ENCODE measurements at places on chromosomes 7 and 10.
A peak's percentile ranks its signal among the peaks of the same experiment; 100 is the strongest.

GRCh38 chr7:42156291-42156865 lies 80.6 kb downstream of the GLI3 start:
- DNase-seq, result peak; percentile 43

GRCh38 chr7:42104231-42104630 lies 132.8 kb downstream of the GLI3 start:
- DNase-seq, result no peak

DNA sequence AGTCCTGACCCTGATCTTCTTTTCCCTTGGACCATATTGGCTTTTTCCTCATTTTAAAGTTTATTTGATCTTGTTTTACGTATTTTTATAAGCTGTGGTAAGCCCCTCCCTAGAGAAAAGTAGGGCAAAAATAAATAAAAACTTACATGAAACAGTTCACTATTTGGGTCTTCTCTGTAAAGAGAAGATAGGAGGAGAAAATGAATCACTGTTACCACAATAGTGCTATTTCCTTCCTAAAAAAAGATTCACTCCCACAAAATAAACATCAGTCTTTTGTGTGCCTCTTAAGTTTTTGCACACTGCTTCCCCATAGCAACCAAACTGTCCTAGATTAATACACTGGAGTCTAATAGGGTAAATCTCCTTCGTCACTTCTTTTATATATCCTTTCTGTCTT lies 1.4 kb upstream of the SVIL start:
- DNase-seq, result peak; percentile 78

- DNase-seq, result no peak
These were observed 10.4 kb upstream of the ZNF485 start for GRCh38 chr10:43595739-43596298.

DNA sequence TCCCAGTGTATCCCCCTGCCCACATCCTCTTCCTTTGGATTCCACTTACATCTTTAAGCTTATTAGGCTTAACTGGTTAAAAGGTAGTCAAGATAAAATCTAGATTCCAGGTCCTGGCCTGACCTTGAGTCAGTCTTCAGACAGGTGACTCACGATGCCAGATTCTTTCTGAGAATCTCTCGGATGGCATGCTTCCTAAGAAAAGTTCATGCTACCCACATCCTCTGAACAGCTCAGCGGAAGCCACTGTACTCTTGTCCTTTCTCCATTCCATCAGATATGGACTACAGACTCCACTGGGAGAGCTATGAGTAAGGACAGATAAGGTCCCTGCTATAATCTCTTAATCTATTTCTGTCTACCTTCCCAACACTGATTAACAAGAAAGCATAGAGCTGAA lies 43.4 kb downstream of the DNMBP start:
- peak; percentile 89 for DNase-seq

- no peak for DNase-seq
These were observed 1027.8 kb upstream of the PHF14 start for GRCh38 chr7:9945857-9946256.

DNA sequence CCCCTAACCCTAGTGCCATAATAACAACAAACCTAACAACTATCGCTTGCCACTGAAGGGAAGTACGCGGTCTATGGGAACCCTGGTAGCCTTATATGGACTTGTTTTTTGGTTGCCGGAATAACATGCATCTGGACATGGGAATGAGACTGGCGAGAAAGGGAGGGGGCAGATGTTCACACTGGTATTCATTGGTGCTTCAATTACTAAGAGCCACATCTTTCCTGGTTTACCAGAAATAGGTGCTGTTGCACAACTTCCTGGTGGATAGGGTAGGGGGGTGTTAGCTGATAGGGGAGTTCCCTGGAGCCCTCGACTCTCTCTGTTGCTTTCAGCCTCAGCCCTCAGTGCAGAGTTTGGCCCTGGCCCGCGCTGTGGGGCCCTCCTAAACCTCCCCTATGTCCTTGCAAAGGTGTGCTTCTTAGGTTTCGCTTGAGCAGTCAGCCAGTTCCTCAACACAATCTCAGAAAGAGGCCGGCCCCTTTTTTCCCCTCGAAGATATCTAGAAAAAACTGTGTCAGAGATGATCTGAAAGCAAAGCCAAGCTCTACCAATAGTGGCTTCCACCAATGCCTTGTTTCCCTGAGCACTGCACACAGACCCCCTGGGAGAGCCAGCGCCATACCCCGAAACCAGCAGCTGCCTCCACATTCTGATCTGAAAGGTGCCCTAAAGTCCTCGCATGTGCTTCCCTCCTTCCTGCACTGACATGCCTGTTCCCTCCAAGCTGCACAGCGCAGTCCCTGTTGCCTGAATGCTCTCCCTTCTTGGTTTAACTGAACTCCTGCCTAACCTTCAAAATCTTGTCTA lies 13.5 kb downstream of the TBXAS1 start:
- DNase-seq, result no peak

DNA sequence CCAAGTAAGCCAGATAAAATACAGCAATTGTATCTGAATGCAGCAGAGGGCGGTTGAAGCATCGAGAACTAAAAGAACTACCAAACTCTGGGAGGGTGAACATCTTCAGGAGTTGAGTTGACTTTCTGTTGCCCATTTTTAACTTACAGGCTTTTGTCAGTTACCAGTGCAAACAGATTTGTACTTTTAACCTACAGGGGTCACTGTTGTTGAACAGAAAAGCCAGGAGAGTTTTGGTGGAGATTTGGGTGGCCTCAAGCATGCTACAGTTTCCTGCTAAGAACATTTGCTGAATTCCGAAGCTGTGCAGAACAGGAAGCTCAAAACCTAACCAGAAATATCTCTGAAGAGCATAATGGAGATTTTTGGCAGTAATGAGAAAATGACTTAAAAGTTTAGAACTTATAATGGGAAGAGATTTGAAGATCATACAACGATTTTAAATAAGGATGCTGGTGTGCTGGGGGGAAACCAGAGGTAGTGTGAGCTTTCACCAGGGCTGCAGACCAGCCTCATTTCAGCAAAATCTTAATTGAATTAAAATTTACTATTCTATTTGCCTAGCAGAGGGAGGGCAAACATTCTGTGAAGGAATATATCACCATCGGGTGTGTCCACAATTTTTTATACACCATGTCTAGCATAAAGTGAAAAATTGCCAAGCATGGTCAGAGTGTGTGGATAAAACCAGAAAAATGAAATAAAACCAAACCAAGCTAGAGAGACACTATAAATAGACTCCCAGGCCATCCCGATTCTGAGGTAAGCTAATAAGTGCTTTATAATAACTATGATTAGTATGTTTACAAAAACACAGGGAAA lies 208.6 kb upstream of the CCDC6 start:
- DNase-seq, result peak; percentile 70

- no peak for DNase-seq
These were observed 76.0 kb downstream of the HIP1 start for GRCh38 chr7:75662579-75663301.

- no peak for DNase-seq
These were observed 132.6 kb upstream of the PDLIM1 start for GRCh38 chr10:95423164-95424005.

DNA sequence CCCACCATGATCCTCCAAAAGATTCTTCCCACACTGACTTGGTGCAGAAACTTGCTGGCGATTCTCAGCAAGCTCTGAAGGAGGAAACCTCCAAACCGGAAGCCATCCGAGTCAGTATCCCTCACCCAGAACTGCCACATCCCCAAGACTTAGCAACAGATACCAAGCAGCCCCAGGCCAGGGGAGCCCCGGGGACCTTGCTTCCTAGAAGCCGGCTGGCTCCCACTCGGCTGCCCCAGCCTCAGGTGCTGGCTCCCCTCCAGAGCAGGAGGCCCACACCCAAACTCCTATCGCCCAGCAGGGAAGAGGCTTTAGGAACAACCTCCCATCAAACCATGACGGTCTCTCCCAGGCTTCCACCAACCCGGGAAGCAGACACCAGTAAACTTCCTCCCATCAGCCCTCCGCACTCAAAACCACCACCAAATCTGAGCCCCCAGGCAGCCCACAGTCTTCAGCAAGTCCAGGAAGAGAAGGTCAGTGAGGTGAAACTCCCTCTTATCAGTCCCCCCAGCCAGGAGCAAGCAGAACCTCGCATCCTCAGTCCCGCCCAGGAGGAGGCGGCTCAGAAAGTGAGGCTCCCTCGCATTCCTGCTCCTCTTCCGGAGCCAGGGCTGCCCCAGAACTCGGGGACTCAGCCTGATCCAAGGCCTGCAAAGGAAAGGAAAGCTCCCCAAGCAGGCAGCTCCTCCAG lies 82.3 kb downstream of the LRGUK start:
- no peak for DNase-seq

DNA sequence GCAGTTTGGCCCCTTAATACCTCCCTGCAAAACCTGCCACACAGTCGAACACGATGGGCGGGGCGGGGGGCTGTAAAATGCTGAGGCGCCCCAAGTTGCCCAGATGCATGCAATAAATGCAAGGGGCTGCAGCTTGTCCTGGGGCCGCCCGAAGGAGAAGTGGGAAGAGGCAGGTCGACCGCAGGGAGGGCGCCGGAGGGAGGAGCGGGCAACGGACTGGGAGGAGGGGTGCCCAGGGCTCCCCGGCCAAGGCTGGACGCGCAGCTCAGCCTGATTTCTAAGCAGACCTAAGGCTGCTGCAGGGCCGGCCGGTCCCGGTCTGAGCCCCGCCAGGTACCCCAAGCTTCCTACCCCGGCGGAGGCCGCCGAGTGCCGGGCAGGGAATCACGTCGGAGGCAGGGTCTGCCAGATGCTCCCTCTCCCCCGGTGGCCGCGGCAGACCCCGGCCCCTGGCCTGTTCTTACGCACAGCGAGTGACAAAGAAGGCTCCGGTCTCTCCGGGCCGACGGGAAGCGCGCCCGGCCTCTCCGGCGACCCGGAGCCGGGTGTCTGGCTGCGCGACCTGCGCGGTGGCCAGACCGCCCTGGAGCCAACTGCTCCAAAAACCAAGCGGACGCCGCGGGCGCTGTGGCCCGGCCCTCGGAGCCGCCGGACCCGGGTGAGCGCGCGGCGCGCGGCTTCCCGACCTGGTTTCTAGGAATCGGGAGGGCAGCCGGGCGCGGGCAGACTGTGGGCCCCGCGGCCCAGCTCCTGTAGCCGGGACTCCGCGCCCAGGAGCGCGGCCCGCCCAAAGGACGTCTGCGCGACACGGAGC lies 744 bp upstream of the EBF3 start:
- DNase-seq, result peak; percentile 53

GRCh38 chr7:7181519-7182155 lies 707 bp upstream of the C1GALT1 start:
- DNase-seq, result no peak

GRCh38 chr10:105398202-105398601 lies 757.1 kb downstream of the SORCS3 start:
- DNase-seq, result peak; percentile 4

DNA sequence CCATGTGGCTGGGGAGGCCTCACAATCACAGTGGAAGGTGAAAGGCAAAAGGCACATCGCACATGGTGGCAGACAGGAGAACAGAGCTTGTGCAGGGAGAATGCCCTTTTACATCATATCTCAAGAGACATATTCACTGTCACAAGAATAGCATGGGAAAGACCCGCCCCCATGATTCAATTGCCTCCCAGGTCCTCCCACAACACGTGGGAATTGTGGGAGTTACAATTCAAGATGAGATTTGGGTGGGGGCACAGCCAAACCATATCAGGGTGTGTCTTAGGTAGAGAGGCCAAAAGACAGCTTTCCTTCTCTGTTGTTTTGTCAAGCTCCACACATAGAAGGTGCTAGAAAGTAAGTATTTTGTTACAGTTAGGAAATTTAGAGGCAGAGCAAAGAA lies 20.8 kb upstream of the SLC26A5 start:
- DNase-seq, result no peak

- no peak for DNase-seq
These were observed 148.8 kb upstream of the VWC2 start for GRCh38 chr7:49624611-49625010.

GRCh38 chr7:149478754-149479153 lies 17.9 kb upstream of the ZNF777 start:
- DNase-seq, result no peak

GRCh38 chr10:4262870-4263600 lies 478.0 kb upstream of the KLF6 start:
- DNase-seq, result no peak

DNA sequence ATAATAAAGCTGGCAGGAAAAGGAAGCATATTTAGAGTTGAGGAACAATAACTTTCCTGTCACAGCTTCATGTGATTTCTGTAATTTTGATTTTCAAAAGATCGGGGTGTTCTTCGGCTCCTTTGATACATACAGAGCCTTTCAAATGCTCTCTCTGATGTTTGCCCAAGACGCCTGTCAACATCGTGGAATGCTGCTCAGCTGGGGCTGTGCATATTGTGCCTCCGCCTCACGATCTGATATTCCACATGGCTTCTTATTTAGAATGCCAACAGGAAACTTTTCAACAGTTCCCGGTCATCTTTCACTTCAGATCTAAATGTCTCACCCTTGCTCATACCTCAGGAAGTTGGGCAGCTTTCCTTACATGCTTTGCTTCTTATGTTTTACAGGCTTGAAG lies 7.3 kb downstream of the NPY start:
- no peak for DNase-seq
